ENCODE measurements at places on chromosomes 16 and 17.

GRCh38 chr16:57354311-57354710 is 4.3 kb upstream of the CCL22 start:
- no peak for DNase-seq

DNA sequence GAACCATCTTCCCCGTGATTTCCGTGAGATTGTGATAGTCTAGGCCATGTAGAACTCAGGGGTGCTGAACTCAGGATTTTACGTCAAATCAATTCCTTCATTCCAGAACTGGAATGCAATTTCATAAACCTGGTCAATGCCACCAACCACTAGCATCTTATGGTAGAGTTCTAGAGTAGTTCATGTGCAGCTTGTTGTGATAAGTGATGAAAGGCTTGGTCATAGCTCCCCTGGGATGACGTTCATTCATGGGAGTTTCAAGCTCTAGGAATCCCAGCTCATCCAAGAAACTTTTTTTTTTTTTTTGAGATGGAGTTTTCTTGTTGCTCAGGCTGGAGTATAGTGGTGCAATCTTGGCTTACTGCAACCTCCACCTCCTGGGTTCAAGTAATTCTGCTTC is 3.7 kb upstream of the DPEP2 start:
- DNase-seq, result no peak

DNA sequence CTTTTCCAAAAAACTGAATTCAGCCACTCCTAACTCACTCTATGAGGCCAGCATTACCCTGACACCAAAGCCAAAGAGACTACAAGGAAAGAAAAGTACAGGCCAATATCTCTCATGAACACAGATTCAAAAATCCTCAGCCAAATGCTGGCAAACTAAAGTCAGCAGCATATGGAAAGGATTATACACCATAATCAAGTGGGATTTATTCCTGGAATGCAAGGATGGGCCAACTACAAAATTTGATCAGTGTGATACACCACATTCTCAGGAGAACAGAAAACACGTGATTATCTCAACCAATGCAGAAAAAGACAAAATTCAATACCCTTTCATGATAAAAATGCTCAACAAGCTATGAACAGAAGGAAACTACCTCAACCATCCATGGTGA is 7.7 kb upstream of the AATK start:
- DNase-seq, result no peak

GRCh38 chr17:66952681-66953629 is 11.6 kb upstream of the CACNG4 start:
- no peak for DNase-seq

DNA sequence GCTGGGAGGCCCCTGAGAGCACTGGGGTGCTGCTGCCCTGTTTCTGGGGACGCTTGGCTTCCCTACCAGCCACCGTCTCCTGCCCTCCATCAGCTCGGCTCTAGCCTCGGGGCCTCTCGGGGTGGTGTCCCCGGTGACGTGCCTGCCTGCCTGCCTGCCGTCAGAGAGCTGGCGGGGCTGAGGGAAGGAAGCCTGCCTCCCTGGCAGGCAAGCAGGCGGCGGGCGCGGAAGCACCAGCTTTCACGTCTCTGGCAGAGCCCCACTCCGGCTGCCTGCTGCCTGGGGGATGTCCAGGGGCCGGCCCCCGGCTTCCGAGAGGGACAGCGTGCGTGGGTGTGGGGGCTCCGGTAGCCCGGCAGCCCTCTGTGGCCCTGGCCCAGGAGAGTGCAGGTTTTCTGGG is 9.3 kb downstream of the CENPX start:
- no peak for DNase-seq
